D721Med (cell line): ENCODE measurements at places on chromosomes 3 and 15.

GRCh38 chr3:129344540-129345220 lies 66.0 kb downstream of the HMCES start:
- no peak for DNase-seq

GRCh38 chr3:113747283-113748046 lies 630 bp downstream of the ATP6V1A start:
- DNase-seq: no peak

GRCh38 chr3:104612218-104612617 lies 754.5 kb upstream of the ALCAM start:
- no peak for DNase-seq

- DNase-seq: no peak
Observed at GRCh38 chr3:133376810-133377209, 23.0 kb upstream of the BFSP2 start.

GRCh38 chr3:87834327-87834726 lies 224.5 kb downstream of the CGGBP1 start:
- DNase-seq: no peak

DNA sequence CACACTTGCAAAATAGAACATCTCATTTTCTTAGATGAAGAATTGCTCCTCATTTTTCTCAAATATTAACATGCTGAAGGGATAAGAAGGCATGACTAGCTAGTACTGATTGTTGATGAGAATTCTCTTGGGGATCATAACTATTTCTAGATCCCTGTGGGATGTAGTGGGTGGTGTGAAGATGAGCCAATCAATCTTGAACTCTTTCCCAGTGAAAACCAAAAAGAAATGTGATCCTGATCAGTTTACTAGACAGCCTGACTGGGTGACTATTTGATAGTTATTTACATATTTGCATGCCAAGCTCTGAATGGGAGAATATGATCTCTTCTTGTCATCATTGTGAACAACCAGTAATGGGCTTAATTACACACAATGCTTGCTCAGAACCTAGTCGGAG lies 63.7 kb downstream of the ZIC1 start:
- DNase-seq: no peak

DNA sequence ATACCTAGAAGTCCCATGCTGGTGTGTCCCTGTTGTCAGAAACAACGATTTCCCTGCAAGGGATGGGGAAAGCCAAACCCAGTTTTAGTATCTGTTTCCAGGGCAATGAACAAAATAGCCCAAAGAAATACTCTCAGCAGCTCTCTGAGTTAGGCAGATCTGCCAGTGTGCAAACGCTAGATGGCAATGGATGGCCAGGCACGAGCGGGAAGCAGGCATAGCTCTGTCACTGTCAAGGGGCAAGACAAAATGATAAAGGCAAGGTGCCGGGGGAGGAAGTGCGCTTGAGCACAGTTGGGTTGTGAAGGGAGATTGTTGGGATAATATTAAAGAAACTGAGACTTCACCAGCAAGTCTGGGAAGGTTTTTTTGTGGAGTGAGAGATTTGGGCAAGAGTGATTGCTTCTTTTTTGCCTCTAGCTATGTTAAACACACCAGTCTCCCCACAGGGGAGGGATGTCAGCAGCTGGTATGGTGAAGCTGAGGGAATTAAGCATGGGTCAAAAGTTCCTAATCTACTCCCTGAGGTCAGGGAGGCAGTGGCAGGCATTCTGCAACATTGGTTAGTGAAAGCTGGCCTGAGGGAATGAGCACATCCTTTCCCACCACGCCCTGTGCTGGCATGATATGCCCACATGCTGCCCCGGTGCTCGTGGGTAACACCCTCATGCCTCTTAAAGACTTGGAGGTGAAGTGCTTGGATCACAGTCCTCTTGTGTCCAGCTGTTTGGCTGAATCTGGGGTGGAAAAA lies 117.5 kb downstream of the PDCD6IP start:
- DNase-seq: no peak

DNA sequence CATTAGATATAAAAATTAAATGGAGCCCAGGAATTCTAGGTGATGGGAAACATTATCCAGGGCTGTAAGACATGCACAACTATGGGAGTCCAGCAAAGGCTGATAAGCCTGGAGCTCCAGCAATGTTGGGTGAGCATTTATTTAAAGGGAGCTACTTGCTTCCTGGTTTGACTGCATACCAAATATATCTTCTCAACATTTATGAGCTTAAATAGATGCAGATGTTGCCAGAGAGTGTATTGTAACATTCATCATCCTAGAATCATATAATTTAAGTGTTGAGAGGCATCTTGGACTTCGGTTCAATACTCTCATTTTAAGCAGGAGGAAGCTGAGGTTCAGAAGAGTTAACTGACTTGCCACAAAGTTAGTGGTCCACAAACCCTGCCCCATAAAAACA lies 12.2 kb upstream of the POLR2M start:
- DNase-seq: no peak
